ENCODE measurements at places on chromosomes 5 and 9. TPM values are rescaled to one million over a fixed set of nuclear protein-coding genes. Genes with fewer than 3 reads are reported as not detected.

FREM1 gene
- not detected for total RNA-seq

C5orf63 gene
- 7.4 TPM for total RNA-seq

BHMT gene
- not detected for total RNA-seq

DNA sequence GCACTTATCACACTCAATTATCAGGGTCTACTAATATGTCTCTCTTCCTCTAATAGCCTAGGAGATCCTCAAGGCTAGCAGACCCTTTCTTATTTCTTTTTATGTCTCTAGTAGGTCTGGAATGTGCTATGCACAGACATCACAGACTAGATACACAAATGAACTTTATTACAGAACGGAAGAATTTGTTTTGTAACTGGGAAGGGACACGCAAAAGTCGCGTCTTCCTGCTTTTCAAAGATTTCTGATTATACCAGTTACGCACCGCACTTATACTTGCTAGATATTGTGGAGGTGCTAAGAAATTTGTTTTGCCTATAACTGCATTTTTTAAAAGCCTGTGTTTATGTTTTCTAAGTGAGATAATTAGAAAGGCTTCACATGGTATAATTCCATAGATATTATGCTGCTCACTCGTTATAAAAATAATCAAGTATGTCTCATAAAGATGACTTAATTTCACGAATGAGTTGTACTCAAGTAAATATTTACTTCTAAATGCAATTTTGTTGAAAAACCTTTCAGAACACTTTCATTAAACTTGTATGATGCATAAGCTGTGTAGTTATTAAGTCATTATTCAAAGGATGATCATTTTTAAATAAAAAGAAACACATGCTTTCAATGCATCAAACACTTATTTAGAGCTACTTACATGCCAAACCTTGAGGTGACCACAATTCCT is 662.6 kb downstream of the ACTL7B start:
- no peak overlapping the region for H3K27ac ChIP-seq
- H3K27me3 ChIP-seq: no peaks in the 10 kb centered on the region
- H3K36me3 ChIP-seq: no peaks in the 10 kb centered on the region

DNA sequence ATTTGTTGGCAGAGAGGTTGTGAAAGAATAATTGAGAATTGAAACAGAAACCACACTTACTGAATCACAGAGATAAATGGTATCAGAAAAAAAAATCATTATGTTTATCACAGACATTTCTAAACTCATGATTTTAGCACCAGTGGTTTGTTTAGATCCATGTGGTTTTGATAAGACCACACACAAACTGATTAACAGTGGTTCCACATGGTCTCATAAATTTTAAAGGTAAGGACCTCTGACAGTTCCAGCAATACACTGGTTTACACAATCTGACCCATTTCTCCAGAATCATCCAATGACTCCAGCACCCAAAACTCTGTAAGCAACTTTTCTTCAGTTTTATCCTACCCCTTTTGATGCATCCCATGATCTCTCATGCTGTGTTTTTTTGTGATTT is 261.2 kb downstream of the ANXA1 start:
- no peak for DNase-seq
- no peaks in the 10 kb centered on the region for H3K27me3 ChIP-seq
- no peak overlapping the region for H3K4me3 ChIP-seq
- no peaks in the 10 kb centered on the region for H3K36me3 ChIP-seq
- H3K27ac ChIP-seq: no peak overlapping the region

DNA sequence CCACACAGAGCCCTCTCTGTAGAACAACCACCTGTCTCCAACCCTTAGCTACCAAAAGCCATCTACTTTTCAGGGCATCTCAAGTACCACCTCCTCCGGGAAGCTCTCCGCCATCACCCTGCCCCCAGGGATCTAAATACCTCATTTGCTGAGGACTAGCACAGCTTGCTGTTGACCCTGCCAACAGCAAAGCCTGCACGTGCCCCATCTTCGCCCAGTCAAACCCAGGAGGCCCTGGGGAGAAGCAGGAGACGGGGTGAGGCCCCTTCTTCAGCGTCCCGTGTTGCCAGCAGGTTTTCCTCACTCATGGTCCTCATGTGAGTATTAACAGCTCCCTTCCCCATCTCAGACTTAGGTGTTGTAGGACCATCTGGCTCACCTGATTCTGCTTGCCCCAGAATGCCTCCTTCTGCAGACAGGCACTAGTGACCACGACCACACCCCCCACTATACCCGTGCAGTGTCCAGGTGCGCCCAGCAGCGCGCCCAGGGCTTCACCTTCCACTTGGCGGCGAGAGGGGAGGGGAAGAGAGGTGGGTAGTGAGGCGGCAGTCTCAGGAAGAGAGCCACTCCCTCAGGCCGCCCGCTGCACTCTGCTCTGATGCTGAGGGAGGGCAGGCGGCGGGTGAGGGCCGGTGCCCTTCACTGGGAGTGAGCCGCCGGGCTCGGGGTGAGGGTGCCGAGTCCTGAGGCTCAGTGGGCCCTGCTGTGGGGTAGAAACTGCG is 11.1 kb downstream of the VAV2 start:
- no peaks in the 10 kb centered on the region for H3K4me1 ChIP-seq
- H3K36me3 ChIP-seq: no peaks in the 10 kb centered on the region
- DNase-seq: no peak
- H3K27ac ChIP-seq: no peak overlapping the region
- H3K4me3 ChIP-seq: no peak overlapping the region
- no peaks in the 10 kb centered on the region for H3K27me3 ChIP-seq

DNA sequence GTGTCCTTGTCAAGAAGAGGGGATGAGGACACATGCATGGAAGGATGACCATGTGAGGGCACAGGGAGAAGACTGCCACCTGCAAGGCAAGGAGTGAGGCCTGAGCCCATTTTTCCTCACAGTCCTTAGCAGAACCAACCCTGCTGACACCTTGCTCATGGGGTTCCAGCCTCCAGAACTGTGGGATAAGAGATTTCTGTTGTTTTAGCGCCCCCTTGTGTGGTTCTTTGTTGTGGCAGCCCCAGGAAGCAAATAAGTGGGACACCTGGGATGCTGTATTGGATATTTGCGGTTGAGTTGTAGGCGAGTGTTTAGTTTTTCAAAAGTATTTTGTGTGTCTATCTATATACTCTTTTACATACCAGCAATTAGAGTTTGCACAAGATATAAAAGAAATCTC is 206.4 kb downstream of the NXNL2 start:
- no peak overlapping the region for H3K4me3 ChIP-seq
- H3K4me1 ChIP-seq: no peaks in the 10 kb centered on the region
- peaks cover 12% of the 10 kb centered on the region for H3K27me3 ChIP-seq
- H3K27ac ChIP-seq: no peak overlapping the region

Data from activated CD8-positive, alpha-beta memory T cell treated with anti-CD3 and anti-CD28 coated beads, Interleukin-2, amount 10 ng/mL, durations not matched to agents 7 days and 5 days (primary cell).